Activated gamma-delta T cell treated with Interleukin-2 at 50 U/mL for 16 hours (primary cell): ENCODE measurements at places on chromosomes 5 and 9.

GRCh38 chr9:99266255-99267023, 44.4 kb downstream of the SEC61B start:
- DNase-seq, result peak; percentile 53

DNA sequence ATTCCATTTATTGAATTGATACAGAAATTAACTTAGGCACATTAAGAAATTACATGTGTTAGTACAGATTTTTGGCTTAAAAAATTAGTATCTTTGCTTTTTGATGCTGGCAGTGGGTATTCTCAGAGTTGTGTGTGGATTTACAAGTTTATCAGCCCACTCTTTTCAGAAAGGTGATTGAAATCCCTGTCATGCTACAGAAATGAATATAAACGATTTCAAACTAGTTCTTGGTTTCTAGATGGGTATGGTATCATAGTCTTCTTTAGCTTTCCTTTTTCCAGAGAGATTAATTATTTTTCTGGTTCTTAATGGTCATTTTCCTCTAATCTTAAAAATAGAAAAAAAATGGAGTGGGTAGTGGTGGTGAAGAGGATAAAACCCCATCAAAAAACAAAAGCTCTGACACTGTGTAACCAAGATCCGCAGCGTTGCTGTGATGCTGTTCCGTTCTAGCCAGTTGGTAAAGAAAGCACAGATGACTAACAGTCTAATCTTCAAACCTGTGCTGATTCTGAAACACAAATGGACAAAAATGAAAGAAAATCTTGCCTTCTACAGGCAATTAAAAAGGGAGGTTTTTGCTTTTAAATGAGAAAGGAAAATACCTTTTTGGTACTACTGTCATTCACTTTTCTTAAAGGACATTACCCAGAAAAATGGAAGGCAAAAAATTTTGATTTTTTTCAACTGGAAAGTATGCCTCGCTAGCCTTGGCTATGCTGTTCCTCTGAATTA, 5.2 kb downstream of the LRRTM2 start:
- DNase-seq, result no peak

DNA sequence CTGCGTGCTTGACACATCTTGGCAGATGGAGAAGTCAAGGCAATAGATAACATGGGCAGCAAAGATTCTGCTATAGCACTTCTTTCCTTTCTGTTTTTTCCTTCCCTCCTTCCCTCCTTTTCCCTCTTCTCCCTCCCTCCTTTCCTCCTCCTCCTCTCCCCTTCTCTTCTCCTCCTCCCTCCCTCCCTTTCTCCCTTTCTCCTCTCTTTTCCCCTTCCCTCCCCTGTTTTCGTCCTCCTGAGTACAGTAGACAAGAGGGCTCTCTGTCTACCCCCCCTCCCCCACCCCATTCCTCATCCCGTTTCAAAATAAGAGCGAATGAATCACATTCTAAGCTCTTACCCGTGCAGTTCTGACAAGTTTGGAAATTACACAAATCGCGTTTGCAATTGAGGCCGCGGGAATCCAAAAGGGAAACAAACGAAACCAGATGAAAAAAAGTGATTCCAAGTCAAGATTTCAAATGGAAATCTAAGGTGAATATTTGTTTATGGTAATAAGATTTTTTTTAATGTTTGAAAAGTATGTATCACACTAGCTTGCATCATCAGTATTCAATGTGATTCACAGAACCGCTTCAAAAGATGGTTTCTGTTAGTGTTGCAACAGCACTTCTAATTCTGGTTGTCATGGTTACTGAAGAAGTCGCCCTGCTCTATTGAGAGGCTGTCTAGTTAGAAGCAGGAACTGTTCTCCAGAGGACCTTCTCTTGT, 1.3 kb downstream of the NIM1K start:
- DNase-seq, result no peak

GRCh38 chr9:72534931-72535330, 13.5 kb downstream of the TMC1 start:
- DNase-seq, result no peak

DNA sequence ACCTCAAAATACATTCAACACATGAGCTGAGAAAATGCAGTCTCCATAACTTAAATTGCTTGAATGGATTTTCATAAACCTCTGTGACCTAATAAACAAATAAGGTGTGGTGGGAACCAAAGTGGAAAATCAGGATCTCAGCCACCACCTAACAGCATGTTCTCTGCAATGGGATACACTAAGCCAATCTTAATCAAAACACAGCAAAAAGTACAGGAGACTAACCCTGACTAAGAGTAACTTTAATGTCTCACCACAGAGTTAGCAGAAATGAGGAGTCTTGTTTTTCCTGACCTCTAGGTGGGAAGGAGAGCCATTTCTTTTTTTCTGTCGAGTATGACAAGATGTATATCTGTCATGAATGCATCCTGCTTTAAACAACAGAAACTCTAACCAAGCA, 48.5 kb downstream of the PLK2 start:
- DNase-seq, result no peak

DNA sequence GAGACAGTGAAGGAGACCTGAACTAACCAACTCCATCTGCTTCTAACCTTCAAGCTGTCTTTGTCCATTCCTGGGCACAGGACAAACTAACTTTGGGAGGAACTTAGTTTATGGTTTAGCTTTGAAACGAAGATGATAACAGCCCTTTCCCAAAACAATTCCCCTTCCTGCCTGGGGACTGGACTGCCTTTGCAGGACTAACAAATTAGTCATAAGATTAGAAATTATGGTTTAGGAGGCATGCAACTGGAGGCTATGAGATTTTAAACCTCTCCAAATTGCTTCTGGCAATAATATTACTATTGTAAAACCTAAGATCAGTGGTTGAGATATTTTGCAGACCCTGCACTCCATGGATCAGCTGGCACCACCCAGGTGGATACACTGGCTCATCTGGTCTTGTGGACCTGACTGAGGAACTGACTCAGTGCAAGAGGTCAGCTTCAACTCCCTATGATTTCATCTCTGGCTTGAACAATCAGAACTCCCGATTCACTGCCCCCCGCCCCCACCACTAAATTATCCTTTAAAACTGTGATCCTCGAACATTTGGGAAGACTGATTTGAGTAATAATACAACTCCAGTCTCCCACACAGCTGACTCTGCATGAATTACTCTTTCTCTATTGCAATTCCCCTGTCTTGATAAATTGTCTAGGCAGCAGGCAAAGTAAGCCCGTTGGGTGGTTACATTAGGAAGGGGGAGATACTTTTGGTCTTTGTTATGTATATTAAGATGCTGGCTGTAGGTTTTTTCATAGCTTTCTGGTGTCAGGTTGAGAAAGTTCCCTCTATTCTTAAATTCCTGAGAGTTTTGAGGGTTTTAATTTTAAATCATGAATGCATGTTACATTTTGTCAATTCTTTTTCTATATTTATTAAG, 213.3 kb downstream of the TSSK1B start:
- DNase-seq, result no peak

DNA sequence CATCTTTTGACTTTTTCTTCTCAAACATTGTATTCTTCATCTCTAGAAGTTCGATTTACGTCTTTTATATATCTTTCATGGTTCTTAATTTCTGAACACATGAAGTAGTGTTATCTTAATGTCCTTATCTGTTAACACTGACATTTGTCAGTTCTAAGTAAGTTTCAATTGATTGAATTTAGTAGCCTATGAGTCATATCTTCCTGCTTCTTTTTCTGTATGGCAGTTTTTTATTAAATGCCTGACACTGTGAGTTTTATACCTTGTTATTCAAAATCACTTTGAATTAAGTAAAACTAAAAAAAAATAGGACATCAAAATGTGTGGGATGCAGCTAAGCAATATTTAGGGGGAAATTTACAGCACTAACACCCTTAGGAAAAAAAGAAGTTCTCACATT, 707.0 kb upstream of the ACO1 start:
- no peak for DNase-seq

- no peak for DNase-seq
Observed at GRCh38 chr5:153504726-153505125, 14.3 kb downstream of the GRIA1 start.
